ENCODE measurements at places on chromosomes 7 and 10.

GRCh38 chr7:16740996-16741395 is 12.6 kb upstream of the TSPAN13 start:
- no peak for DNase-seq

GRCh38 chr10:48940958-48941357 is 1.3 kb upstream of the LRRC18 start:
- DNase-seq = no peak

DNA sequence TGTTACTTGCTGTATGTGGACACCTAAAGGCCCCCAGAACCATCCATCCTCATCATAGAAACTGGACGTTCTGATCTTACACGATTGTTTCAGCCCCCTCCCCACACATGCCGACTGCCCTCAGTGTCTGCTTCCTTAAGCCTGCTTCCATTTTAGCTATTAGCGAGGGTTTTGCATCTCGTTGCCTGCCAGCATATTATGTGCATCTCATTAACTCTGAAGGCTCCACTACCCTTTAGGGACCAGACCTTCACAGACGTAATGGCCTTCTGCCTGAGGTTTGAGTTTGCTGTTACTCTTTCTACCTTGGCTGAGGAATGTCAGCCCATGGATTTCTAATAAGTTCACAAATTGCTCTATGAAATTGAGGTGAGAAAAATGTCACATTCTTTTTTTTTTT is 53.9 kb upstream of the LRGUK start:
- no peak for DNase-seq

GRCh38 chr10:86152911-86153310 is 213.7 kb downstream of the GRID1 start:
- DNase-seq = no peak

GRCh38 chr7:28865601-28866144 is 92.5 kb downstream of the TRIL start:
- DNase-seq = no peak

DNA sequence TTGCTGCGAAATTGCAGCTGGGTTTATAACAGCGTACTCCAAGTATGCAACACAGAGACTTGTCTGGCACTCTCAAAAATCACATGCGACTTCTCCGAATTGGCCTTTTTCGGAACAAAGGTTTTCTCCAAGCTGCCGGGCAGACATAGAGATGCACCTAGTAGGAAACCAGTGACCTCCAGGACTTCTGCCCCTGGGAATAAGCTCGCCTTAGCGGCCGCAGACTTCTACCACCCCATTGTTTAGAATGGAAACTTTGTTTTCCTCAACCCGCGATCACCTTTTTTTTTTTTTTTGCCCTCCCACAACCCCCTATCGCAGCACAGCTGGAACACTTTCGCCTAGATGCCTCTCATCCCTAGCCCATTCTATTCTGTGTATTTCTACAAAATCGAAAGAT is 4.9 kb upstream of the HOXA10 start:
- no peak for DNase-seq

GRCh38 chr10:62614389-62615157 is 189.9 kb upstream of the ADO start:
- DNase-seq = no peak

DNA sequence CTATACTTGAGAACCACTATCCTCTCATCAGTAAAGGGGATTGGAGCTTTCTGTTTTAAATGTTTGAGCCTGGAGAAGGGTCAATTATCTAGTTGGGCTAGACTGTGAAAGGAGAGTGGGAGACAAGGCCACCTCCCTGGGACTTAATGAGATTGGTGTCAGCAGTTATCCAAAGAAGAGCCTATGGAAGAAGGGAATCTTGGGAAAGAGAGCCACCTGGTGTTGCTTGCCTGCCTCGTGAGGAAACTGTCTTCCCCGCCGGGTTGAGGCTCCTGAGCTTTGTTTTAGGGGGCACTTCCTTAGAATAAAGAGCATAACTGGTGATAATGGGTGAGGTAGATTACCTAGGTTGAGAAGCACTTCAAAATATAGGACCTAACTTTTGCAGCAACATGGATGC is 32.0 kb upstream of the ABCB4 start:
- no peak for DNase-seq

- no peak for DNase-seq
Measured at GRCh38 chr10:53894145-53894544, 906.9 kb downstream of the PCDH15 start.

GRCh38 chr7:18638594-18639452 is 143.3 kb downstream of the HDAC9 start:
- DNase-seq = no peak

- DNase-seq = no peak
Measured at GRCh38 chr10:77248104-77248790, 389.4 kb downstream of the KCNMA1 start.

GRCh38 chr7:107661081-107661864 is 645 bp downstream of the SLC26A4 start:
- DNase-seq = peak; percentile 61

DNA sequence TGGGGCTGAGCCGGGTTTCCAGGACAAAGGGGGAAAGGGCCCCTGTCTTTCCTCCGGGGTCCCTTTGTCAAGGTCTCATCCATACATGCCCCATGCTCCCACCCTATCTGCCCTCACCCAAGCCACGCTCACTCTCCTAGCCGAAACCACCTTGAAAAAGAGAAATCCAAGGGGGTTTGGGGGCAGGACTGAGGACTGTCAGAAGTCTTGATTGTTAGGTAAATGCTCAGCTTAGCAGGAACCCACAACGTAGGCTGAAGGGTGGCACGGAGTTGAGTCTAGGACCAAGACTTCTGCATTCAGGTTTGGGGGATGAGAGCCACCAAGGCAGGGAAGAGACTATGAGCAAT is 719 bp upstream of the PGAM2 start:
- DNase-seq = no peak

DNA sequence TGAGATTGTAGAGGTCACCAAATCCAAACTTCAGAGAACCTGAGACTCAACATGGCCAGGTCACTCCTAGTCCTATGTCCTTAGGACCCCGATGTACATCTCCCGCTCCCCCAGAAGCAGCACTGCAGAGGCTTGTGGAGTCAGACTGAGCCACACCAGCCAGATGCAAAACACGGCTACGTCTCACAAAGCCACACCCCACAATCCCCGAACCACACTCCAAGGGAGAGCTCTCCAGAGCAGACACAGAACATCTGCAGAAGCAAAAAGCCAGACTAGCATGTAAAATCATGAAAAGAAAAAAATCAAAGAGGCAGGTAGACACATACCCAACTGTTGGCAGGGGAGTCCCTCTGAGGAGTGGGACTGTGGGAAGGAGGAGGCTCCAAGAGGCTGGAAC is 104.9 kb downstream of the CTBP2 start:
- no peak for DNase-seq

- DNase-seq = no peak
Measured at GRCh38 chr10:125554753-125555152, 128.2 kb downstream of the TEX36 start.

DNA sequence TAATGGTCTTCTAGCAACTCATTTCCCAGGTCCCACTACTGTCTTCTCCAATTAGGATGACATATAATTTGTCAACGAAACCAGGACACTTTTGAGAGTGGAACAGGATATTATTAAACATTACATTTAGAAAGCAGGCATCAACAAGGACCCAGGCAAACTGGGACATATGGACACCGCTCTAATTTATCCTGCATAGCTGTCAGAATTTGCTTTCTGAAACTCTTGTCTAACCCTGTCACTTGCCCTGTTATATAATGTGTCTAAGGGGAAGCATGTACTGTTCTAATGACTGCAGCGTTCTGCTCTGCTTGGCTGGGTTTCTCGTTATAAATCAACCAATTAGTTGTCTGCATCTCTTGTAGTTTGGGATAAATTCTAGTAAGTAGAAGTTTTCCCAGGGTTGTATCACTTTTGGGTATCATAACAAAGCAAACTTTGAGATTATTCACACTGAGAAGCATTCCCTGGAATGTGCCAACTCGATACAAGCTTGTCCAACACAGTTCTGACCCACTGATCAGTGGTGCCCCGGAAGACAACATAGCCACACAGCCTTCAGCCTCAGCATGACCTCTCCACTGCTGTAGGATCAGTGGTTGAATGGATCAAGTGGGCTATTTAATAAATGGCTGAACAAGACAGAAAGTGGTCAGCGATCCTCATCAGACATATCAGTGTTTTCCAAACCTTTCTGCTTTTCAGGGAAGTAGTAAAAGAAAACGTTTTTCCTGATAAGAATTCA is 228.1 kb downstream of the KIF20B start:
- no peak for DNase-seq

DNA sequence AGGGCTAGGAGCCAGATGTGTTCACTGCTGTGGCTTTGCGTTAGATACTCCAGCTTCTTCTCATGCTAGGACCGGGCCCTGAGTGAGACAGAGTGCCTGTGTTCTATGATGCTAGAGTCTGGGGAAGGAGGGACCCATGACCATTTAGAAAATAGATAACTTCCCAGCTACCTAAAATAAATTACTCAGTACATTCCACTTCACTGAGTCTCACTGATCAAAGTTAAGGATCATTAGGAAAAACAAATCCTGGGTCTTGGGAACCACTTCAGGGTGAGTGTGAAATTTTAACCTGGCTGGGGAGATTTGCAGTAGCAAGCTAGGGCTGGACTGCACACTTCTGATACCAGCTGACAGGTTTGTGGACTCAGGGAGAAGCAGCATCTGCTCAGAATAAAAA is 138.1 kb downstream of the EMX2 start:
- no peak for DNase-seq

DNA sequence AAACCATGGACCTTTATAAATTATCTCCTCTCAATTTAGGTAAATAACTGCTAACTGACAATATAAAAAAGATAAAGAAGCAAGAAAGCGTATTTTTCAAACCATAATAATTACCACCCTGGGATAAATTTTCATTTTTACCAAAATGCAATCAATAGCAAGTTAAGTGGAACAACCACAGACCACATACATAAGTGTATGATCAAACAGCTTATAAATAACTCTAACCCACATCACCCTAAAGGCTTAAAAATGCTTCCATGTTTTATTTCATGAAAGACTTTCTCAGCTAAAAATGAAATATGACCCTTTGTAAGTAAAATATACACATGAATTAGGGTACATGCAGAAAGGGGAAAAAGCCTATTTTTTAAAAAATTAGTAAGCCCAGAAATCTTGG is 156.5 kb downstream of the SGMS1 start:
- DNase-seq = no peak

DNA sequence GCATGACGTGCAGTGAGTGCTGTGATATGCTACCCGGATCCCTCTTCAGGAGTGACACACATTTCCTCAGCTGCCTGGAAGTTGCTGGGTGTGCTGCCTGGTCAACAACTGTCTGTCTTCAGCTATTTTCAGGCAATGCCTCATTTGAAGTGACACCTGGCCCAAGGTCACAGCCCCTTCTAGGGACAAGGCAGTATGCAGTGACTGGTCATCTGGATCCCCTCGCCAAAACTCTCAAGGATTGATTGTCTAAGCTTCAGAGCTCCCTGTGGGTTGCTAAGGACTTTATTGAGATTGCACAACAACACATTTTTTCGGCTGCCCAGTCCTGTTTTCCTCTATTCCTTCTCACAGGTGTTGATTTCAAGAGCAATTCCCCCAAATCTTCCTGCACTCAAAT is 108.8 kb downstream of the GNAI1 start:
- DNase-seq = no peak

All from memory B cell (primary cell).